Effector CD4-positive, alpha-beta T cell (primary cell): ENCODE measurements at places on chromosomes 5 and 9.

GRCh38 chr5:38595132-38595745 lies 38.8 kb upstream of the LIFR start:
- no peak for DNase-seq

DNA sequence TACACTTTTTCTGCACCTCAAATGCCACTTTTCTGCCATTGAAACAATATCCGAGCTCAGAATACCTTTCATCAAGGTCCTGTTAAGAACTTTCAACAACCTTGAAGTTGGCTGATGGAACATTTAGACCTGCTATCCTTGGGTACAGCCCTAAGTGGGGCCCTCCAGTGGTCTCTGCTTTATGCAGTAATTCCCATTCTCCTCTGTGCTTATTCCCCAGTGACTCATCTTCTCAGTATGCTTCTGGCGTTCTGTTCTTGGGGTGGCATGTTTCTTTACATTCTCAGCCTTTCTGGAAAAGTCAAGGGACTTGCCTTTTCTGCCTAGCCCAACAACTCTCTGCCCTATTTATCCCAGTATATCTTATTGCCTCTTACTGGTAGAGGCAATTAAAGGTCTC lies 7.1 kb downstream of the ANP32B start:
- DNase-seq: no peak

GRCh38 chr5:149153751-149154610 lies 12.7 kb downstream of the ABLIM3 start:
- DNase-seq: no peak

GRCh38 chr5:141969783-141970771 lies 1.2 kb downstream of the RNF14 start:
- no peak for DNase-seq

DNA sequence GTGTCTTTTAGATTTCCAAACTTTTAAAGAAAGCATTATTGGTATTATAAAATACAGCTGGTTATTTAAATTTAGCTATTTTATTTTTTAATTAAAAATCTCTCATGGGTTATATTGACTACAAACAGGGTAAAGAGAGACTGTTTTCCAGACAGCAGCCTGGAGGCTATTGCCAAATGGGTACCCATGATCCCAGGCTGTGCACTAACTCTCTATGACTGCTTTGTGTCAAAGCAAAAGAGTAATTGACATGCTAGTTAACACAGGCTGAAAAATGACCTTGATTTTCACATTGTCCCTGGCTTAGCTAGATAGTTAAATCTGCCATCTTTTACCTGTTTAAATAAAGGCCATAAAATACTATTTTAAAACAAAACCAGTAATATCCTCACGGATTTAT lies 589.7 kb downstream of the ANXA1 start:
- no peak for DNase-seq

- no peak for DNase-seq
These were observed 58.5 kb upstream of the MYO10 start for GRCh38 chr5:16994565-16994964.

DNA sequence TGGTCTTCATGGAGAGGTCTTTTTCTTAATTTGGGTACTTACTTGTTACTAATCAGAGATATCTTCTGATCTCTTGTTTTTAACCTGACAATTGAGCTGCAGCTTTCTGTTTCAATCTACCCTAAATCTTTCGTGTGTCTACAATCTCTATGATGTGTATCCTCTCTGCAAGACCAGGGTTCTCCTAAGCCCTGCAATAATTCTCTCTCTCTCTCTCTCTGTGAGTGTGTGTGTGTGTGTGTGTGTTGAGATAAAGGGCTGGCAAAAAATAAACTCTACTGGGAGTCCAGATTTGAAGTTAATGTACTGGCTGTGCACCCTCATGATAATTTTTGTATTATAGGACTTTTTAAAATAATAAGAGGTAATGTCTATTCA lies 57.8 kb upstream of the FBXL7 start:
- DNase-seq: no peak

GRCh38 chr5:38500573-38501260 lies 55.7 kb downstream of the LIFR start:
- no peak for DNase-seq

DNA sequence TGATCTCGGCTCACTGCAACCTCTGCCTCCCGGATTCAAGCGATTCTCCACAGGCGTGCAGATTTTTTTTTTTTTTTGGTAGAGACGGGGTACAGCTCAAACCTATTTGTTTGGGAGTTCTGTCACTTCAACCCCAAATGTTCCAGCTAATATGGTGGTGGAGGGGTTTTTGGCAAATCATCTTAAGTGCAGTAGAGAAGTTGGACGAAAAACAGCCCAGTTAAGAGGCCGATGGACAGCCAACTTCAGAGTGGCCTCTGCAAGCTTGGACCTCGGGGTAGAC lies 756 bp upstream of the PRR7 start:
- no peak for DNase-seq

GRCh38 chr5:87127426-87127825 lies 140.3 kb upstream of the RASA1 start:
- no peak for DNase-seq

GRCh38 chr5:151222790-151223446 lies 974 bp downstream of the CCDC69 start:
- DNase-seq: peak; percentile 30

DNA sequence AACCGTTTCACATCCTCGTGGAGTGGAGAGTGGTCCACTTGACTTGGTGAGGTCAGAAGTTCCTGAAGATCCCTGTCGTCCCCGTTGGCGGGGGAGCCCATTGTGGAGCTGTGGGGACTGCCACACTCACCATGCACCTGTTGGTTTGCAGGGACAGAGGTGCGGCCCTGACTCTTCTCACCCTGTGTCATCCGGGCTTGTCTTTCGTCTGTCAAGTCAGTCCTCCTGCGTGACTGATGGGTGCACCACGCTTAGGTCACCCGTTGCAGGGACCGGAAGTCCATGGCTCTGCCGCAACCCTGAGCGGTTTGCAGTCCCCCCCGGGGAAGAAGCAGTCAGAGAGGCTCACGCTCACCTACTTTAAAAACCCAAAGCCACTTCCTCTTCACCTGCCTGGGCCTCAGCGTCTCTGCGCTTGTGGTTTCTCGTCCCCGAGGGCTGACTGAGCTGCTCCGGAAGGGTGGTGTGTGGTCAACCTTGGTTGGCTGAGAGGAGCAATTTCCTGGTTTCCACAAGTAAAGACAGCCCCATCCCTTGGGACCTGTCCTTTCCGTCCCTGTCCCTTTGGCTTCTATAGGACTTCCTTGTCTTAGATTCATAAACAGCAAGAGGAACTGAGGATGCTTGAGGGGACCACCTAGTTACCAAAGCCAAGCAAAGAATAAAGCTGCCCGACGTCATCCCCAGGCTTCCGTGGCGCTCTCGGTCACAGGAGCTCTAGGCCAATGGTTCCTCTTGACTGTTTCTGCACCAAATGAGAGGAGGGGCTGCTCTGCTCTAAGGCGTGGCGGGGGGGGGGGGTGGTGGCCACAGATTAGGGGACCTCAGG lies 53.2 kb downstream of the USP20 start:
- DNase-seq: peak; percentile 87

- no peak for DNase-seq
These were observed 260.2 kb downstream of the ARHGAP26 start for GRCh38 chr5:143030349-143030748.

DNA sequence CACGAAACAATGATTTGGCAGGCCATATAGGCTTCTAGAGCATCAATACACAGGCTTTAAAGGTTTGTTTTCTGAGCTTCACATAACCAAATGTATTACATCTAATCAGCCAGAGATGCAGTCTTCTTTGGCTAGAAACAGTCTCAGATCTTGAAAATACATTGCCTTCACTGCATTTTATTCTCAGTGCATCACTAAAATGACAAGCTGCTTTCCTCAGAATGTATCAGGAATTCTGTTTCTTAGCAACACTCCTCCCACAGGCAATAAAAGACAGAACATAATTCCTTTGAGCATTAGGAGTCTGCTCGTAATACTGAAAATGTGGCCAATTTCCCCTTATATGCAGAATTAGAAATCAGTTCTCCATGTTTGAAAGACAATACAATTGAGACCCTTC lies 36.9 kb downstream of the FEM1C start:
- no peak for DNase-seq

DNA sequence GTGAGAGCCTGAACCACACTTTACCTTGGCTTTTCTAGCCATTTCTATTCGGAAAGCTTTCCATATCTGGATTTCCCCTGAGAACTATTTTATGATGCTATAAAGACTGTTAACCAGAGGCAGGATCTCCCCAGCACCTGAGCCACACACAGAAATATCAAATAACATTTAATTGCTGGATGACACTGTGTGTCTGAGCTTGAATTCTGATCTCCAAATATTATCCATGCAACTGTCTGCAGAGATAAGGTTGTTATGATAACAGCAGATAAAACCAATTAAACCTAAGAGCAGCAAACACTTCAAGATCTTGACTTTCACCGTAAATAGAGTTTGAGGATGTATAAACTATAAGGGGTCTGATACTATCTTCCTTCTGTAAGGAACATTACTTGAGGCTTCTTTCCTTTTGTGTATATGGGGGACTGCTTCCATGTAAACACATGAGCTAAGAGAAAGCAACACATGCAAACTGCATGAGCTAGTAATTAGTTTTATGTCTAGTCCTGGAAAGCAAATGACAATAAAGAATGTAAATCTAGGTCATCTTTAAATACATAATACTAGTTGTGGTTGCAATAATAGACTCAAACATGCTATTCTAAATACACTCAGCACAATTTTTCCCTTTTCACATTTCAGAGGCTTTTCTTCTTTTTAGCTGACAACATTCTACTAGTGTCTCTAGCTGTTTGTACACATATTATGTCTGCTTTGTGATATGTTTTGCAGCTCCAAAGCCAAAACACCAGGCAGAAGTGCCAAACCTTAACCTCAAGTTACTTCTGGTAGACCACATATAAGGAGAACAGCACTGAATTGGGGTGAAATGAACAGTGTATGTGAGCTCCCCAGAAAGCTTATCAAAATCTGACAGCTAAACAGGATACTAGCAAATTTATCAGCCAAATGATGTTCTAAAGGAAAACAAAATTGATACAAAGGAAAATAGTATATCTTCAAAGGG lies 136.5 kb downstream of the EFNA5 start:
- no peak for DNase-seq

DNA sequence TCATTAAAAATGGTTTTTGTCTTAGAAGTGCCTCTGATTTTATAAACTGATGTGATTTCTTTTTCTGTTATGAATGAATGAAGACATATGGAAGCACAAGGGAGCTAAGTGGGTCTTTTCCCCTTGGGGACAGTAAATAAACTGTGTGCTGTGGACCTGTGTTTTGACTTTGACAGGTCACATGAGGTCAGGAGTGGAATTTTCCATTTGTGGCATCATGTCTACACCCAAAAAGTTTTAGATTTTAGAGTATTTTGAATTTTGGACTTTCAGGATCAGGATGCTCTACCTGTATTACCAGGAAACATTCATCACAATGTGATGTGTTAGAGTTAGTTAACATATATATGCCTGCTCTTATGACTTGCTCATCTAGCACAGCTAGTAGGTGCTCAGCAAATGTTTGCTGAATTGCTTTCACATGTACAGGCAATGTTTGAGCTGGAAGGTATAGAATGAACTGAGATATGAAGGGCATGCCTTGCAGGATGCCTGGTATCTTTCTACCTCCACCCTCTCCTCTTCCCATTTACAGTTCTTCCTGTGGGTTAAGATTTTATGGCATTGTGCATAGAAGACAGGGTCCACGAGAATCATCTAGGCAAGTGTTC lies 73.2 kb upstream of the NR3C1 start:
- DNase-seq: no peak

DNA sequence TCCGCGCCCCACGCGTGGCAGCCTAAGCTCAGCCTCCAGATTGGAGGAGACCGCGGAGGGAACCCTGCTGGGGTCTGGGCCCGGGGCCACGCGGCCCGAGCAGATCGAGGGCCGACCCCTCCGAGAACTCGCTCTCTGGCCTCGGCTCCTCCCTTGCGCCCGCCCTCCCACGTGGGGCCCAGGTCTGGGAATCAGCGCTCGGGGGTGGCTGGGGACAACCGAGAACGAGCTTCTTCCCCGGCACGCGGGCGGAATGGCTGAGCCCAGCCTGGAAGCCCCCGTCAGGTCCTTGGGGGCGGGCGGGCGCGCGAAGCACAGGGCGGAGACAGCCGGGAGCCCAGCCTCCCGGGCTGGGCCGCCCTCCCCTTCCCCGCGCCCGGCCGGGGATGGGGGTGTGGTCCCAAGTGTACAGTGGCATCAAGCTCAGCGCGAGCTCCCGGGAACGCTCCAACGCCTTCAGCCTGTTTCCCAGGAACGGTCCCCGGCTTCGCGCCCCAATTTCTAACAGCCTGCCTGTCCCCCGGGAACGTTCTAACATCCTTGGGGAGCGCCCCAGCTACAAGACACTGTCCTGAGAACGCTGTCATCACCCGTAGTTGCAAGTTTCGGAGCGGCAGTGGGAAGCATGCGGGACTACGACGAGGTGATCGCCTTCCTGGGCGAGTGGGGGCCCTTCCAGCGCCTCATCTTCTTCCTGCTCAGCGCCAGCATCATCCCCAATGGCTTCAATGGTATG lies at the start of gene SLC22A4:
TSS of gene SLC22A4 (plus strand) at position 403 of the 736 bp plus-strand sequence. CDS start at position 626, 223 bp downstream.
- peak; percentile 44 for DNase-seq

- DNase-seq: no peak
These were observed 31.7 kb downstream of the GSN start for GRCh38 chr9:121299467-121300282.

DNA sequence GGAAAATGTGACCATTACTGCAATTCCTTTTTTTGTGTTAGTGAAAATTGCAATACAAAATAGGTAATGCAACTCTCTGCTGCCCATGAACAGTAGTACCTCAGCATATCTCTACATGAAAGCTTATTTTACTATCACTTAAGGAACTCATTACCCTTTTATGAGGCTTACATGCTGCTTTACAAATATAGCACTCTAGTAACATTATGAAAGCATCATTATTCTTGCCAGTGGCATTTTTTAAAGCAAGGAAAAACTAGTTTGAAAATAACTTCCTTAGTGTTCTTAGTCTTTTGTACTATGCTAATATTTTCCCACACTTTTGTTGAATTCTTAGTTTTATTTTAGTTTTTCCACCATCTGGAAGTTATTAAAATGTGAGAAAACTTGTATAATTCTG lies 797.3 kb upstream of the ARRDC3 start:
- DNase-seq: no peak

DNA sequence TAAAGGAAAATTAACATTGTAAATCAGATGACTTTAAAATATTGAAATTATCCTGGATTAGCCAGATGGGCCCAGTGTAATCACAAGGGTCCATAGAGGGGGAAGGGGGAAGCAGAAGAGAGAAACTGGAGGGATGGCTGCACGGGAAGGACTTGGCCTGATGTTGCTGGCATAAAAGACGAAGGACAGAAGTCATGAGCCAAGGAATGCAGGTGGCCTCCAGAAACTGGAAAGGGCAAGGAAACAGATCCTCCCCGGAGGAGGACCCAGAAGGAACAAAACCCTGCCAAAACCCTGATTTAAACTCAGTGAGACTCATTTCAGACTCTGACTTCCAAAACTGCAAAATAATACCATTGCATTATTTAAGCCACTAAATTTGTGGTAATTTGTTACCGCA lies 100.2 kb downstream of the ADAMTS2 start:
- no peak for DNase-seq

- DNase-seq: no peak
These were observed 282.1 kb downstream of the CRB2 start for GRCh38 chr9:123637945-123638634.
